ENCODE measurements at places on chromosomes 2 and 18.
A peak's percentile ranks its signal among the peaks of the same experiment; 100 is the strongest.

GRCh38 chr2:60516383-60516811 is 37.1 kb downstream of the BCL11A start:
- peak; percentile 48 for DNase-seq

GRCh38 chr2:170276925-170277629 is 99.1 kb downstream of the MYO3B start:
- no peak for DNase-seq

DNA sequence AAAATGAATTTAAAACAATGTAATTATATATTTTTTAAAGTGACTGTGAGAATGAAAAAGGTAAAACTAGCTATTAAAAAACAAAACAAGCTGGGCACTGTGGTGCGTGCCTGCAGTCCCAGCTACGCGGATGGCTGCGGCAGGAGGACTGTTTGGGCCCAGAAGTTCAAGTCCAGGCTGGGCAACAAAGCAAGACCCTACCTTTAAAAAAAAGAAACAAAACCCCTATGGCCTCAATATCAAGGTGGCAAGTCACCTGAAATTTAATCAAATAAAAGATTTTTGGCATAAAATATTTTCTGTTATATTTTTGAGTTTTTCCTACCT is 46.9 kb upstream of the STRN start:
- DNase-seq, result no peak

GRCh38 chr2:201191132-201191875 is 8.4 kb downstream of the CASP10 start:
- no peak for DNase-seq

GRCh38 chr18:63141778-63142176 is 177.8 kb downstream of the BCL2 start:
- no peak for DNase-seq

GRCh38 chr2:29071032-29071975 is 3.0 kb downstream of the PCARE start:
- no peak for DNase-seq

GRCh38 chr2:142189501-142189900 is 58.7 kb upstream of the LRP1B start:
- DNase-seq, result no peak

GRCh38 chr2:10880586-10881321 is 31.0 kb upstream of the KCNF1 start:
- DNase-seq, result no peak

GRCh38 chr2:142065156-142065555 is 65.7 kb downstream of the LRP1B start:
- no peak for DNase-seq

- no peak for DNase-seq
Observed at GRCh38 chr2:127659408-127660290, 13.7 kb downstream of the GPR17 start.
